ENCODE measurements at places on chromosomes 16 and 17.
A peak's percentile ranks its signal among the peaks of the same experiment; 100 is the strongest.

GRCh38 chr16:67016681-67017420, 12.1 kb upstream of the CBFB start:
- DNase-seq = no peak

GRCh38 chr17:39916918-39917317, 1.5 kb downstream of the GSDMB start:
- DNase-seq = no peak

DNA sequence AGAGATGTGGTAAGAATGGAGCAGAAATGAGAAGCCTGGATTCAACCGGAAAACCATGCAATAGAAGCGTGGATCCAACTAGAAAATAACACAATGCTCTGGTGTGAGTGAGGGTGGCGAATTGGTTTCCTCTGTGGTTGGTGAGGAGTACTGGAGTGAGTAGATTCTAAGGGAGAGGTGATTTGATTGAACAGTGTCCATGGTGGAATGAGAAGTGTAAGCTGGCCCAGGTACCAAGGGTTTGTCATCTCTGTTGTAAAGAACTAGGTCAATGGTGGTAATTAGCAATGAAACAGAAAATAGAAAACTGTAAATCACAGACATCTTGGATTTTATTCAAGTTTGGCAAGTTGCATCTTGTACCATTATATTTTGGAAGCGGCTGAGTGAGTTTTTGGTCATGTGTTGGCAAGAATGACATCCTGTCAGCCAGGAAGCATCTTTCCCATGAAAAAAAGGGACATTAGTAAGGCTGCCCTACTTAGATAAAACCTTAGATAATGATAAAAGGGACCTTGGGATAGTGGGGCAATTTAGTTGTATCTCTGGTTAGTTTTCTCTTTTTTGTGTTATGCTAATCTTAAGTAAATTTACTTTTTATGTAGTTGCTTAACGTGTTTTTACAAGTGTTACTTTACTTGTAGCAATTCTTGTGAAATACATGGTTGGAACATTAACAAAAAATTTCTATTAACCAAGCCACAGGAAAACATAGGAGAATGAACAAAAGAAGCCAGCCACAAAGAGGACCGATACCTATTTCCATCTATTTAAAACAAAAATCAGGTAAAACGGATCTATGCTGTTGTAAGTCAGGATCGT, 20.9 kb downstream of the HSD17B2 start:
- no peak for DNase-seq

DNA sequence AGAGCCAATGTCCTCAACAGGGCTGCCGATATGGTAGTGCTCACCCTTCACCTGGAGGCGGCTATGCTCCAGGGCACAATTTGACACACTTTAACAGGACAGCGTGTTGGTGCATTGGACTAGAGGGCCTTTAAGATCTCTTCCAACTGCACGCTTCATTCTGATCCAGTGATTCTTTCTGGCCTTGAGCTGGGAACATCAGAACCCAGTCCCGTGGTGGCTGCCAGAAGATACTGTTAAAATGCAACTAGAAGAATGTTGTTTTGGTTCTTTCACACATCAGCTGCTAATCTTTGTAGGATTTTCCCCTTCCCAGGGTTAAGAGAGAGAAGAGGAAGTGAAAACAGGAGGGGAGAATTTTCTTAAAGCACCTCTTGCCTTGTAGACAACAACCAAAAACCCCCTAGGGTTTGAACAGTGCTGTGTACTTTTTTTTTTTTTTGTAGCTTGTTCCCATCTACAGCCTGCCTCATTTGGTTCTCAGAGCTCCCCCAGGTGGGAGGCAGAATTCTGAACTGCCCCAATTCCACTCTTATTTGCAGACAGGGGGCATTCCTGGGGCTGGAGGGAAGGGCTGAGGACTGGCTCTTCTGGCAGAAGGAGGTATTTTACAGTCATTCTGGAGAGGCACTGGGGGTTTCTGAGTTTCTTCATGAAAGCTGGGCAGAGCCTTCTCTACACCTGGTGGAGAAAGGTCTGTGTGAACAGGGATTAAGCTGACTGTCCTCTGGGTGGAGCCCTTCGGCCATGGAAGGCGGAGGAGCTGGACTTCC, 32.4 kb downstream of the SMARCE1 start:
- DNase-seq = peak; percentile 66

- no peak for DNase-seq
These were observed 89.5 kb upstream of the SOX9 start for GRCh38 chr17:72031219-72031884.

DNA sequence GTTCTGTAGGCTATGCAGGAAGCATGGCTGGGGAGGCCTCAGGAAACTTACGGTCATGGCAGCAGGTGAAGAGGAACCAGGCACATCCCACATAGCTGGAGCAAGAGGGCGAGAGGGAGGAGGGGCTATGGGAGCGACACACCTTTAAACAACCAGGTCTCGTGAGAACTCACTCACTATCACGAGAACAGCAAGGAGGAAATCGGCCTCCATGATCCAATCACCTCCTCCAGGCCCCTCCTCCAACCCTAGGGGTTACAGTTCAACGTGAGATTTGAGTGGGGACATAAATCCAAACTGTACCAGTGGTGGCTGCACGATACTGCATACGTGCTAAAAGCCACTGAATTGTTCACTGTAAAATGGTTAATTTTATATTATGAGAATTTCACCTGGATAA, 26.1 kb upstream of the ENPP7 start:
- DNase-seq = no peak

- no peak for DNase-seq
These were observed 985 bp upstream of the ZNF213 start for GRCh38 chr16:3133844-3134243.

- no peak for DNase-seq
These were observed 263.1 kb downstream of the PHKB start for GRCh38 chr16:47724115-47724785.

- no peak for DNase-seq
These were observed 238.7 kb upstream of the TBX2 start for GRCh38 chr17:61160789-61161445.

DNA sequence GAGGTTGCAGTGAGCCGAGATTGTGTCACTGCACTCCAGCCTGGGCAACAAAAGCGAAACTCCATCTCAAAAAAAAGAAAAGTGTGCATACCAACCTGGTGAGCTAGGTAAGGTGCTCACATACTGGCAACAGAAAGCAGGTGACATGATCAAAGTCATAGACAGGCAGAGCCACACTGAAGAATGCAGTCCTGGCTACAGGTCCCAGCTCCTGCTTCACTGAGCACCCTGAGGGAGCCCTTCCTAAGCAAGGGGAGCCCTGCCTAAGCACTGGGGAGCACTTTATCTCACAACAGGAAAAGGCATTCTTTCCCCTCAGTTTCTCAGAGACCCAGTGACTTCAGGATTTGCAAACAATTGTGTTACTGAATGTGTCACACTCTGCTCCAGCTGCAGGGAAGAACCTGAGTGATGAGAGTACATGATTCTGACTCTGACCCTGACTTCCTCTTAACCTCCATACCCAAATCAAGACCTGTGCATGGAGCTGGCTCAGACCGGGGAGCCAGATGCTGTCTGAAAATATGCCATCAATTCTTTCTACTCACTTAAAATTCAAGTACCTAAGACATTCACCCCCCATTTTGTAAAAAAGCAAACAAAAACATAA, 40.5 kb downstream of the ANKRD11 start:
- DNase-seq = no peak

GRCh38 chr16:81693744-81694303, 85.3 kb upstream of the PLCG2 start:
- no peak for DNase-seq

DNA sequence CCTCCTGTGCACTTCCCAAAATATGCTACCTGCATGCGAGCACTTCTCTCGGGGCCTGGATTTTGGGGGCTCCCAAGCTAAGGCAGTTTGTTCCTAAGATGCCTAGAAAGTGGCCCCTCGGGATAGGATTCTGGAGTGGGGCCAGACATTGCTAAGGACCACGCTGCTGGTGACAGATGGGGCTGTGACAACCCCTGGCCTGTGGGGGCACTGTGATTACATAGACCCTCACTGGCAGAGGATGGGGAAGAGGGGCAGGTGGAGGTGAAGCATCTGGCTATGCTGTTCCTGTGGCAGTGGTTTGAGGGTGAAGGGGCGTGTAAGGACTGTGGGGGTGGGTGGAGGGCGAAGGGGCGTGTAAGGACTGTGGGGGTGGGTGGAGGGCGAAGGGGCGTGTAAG, 128.4 kb downstream of the ENGASE start:
- no peak for DNase-seq
